ENCODE measurements at places on chromosomes 7 and 10.

- peak; percentile 20 for DNase-seq
Observed at GRCh38 chr10:14282276-14282675, 48.4 kb downstream of the FRMD4A start.

DNA sequence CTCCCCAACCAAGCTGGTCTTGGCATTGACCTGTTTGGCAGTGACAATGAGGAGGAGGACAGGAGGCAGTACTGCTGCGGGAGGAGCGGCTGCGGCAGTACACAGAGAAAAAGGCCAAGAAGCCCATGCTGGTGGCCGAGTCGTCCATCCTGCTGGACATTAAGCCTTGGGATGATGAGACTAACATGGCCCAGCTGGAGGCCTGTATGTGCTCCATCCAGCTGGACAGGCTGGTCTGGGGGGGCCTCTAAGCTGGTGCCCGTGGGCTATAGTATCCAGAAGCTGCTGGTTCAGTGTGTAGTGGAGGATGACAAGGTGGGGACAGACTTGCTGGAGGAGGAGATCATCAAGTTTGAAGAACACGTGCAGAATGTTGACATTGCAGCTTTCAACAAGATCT is 39.1 kb upstream of the ZNF273 start:
- DNase-seq, result no peak

- DNase-seq, result peak; percentile 84
Observed at GRCh38 chr10:114708717-114709335, 50.8 kb upstream of the ABLIM1 start.

DNA sequence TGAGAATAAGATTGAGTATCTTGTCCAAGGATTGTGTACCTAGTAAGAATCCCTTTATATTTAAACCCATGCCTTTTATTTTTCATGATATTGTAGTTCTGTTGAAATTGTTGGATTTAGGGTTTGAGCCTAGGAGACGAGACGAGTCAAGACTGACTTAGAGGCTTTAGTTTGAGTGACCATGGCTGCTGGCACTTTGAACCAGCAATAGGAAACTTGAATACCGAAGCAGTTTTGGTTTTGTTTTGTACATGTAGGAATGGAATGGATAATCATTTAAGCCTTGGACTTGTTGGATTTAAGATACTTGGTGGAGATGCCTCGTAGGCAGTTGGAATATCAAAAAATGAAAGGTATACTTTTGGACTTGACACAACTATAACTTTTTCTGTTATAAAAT is 229.0 kb downstream of the BICC1 start:
- no peak for DNase-seq

DNA sequence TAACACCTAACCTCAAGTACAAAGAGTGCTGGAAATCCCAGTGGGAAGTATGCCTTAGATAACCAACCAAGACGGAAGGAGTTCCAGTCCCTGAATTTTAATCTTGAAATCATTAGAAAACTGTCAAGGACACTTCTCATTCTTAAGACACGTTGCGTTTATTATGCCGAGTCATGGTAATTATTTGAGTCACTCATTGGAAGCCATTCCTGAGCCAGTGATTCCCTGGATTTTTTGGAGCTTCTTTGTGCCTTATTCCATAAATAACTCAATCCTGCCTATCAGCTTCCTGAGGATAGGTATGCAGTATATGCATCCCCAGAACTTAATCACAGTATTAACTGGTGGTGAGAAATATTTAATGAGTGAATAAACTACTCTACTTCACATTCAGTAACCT is 77.4 kb downstream of the PPP1R17 start:
- DNase-seq, result no peak

DNA sequence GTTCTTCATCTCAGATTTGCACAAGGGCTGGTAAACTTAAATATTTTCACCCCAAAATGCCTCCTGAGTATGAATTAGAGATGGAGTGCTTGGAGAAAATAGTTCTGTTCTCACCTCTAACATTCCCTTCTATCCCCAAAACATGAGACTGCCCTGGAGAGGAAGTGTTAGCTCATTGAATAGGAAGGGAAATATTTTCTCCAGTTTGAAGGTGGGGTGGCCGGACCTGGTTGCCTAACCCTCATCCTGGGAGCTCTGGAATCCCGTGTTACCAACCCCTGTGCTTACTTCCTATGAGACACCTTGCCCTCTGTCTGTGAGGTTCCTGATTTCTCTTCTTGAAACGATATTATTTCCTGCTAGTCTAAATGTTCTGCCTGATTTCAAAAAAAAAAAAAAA is 779 bp downstream of the IFIT2 start:
- DNase-seq, result no peak

DNA sequence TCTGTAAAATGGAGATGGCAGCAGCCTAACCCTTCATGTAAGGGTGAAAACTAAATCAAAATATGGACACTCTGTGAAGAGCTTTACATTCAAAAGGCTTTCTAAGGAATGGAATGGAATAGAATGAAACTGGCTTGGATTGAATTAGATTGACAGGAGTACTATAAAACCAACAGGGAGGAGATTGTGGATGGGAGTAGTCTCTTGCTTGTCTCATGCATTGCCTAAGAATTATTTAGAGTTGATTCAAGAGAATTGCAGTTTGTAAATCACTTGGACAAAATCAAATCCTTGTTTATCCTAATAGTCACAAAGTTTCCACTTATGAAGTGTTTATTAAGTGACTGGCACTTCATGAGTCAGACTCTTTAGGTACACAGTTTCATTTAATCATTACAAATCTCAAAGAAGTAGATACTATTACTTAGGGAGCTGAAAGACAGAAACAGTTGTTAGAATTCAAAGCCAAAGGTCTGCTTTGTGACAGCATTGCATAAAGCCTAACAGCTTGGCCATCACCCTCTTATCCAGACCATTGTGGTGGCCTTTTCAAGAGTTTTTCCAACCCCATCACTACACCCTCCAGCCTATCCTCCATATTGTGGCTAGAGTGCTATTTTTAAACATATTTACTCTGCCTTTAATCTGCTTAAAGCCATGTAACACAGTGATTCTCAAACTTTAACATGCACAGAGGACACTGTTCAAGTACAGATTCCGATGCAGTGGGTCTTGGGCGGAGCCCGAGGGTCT is 91.9 kb upstream of the GHITM start:
- no peak for DNase-seq

DNA sequence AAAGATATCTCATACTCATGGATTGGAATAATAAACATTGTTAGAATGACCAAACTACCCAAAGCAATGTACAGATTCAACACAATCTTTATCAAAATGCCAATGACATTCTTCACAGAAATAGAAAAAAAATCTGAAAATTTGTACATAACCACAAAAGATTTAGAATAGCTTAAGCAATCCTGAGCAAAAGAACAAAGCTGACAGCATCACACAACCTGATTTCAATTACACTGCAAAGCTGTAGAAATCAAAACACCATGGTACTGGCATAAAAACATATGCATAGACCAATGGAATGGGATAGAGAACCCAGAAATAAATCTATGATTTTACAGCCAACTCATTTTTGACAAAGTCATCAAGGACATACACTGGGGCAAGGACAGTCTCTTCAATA is 130.0 kb upstream of the TMEM72 start:
- no peak for DNase-seq

DNA sequence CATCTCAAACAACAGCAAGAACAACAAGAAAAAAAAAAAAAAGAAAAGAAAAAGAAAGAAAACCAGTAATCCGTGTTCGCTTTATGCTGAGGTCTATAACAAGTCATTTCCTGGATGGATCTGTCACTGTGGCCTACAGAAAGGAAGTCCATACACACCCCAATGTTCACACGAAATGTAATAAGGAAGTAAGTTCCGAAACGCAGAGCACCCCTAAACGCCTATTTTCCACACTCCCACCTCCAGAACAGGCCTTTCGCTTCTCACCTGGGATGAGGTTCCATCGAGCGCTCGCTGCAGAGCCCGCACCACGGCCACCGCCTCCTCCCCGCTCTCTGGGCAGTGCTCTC is 735 bp downstream of the ZNF394 start:
- no peak for DNase-seq

DNA sequence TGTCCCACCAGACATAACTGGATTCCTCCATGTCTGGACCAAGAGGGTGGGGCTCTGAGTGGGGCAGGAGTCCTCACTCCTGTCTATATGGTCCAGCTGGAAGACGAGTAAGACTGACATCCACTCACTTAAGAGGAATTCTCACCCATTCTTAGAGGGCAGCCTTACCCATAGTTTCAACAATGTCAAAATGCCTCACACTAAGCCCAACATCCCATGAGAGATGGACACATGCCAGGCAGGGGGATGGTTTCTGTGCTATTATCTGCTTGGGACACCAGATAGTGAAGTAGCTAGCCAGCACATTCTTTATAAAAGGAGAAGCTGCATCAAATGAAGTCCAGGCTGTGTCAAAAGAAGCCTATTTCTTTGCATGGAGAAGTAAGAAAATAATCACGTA is 4.7 kb upstream of the LANCL2 start:
- DNase-seq, result no peak

GRCh38 chr10:64158551-64158950 is 637.4 kb downstream of the REEP3 start:
- DNase-seq, result no peak

DNA sequence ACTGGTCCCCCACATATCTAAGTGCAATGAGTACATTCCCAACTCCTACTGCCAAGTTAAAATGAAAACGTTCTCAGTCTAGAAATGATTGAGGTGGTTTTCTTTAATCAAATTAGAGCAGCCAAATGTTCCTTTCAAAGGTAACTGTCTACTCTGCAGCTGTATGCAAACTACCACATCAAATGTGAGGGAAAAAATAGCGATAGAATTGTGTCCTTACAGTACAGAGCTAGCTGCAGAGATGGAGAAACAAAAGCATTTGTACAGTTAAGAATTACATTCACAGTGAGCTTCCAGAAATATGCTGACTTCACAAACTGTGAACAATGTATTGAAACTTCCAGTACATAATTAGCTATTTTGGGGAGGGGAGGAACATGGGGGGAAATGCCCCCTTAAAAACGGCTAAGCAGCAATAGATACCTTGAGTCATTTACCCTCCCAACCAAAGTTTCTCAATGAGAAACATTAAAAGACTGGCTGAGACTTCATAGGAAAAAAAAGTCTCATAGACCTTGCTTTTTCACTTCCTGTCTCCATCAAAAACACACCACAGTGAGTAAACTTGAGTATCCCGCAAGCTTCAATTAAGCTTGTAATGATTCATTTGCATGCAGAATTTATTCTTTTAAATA is 22.9 kb downstream of the CDK6 start:
- no peak for DNase-seq

- no peak for DNase-seq
Observed at GRCh38 chr7:21077602-21078001, 290.9 kb upstream of the SP8 start.

GRCh38 chr7:20312562-20312961 is 18.1 kb upstream of the ITGB8 start:
- DNase-seq, result no peak

- DNase-seq, result no peak
Observed at GRCh38 chr7:116734710-116735109, 62.7 kb downstream of the MET start.

GRCh38 chr7:95330204-95330960 is 6.0 kb upstream of the PON1 start:
- DNase-seq, result no peak

DNA sequence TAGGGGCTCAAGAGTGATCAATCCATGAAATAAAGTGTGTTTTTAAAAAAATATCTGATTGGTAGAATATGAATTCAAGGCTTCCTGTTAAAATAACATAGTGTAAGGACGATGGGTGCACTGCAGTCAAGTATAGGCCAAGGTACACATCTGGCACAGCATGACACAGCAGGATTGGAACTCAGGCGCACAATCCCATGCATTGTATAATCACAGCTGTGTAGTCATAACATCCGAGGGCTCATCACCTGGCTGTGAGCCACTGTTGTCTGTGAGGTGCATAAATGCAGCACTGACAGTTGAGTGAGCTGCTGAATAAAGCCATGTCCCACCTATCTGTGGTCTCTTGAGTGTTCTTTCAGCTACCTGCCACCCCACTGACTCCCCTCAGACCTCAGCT is 142.3 kb upstream of the HPS1 start:
- no peak for DNase-seq

DNA sequence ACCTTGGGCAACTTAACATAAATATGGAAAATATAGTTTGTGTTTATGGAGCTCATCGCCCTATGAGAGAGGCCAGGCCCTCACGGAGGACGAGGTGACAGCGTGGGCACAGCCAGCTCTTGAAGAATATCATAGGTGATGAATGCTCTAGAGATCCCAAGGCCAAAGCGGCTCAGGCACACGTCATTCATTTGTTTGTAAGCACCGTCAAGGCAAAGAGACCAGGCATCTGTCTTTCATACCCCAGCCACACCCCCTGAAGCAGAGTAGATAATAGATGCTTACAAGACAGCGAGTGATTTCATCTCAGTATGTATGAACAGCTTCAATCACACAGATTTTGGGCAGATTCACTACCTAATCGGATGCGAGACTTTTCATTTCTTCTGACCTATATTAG is 242.1 kb upstream of the C7orf33 start:
- no peak for DNase-seq

GRCh38 chr10:69994262-69994661 is 58.4 kb upstream of the MACROH2A2 start:
- no peak for DNase-seq

- DNase-seq, result no peak
Observed at GRCh38 chr7:38833329-38833728, 75.7 kb downstream of the VPS41 start.

DNA sequence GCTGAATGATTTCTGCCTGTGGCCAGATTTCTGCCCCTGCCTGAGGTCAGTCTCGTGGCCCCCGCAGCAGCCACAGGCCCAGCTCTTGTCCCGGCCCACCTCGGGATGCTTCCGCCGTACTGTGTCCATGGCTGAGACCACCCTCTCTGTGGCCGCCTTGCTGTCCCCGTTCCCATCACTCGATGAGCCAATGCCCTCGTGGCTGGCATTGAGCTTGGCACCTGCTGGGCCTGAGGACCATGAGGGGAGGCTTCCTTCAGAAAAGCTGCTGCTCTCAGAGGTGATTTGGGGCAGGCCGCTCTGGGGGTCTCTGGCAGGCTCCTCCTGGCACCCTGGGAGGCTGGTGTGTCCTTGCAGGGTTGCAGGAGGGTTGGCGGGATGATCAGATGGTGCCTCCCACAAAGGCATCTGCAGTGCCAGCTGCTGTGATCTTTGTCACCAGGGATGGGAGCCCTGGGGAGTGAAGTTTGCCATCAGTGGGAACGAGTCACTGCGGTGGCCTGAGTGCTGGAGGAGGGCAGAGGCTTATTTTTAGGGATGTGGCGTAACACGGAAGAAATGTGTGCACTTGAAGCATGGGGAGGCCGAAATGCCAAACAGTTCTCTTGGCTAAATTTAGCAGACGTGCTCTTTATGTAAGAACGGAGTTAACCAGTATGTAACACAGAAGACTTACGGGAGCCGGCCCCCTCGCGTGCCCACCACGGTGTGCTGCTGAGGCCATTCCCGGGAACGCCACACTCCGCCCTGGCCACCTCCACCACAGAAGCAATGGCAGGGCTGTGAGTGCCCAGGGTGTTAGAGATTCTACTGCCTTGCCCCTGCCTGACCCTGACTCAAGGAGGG is 47.7 kb downstream of the VIPR2 start:
- DNase-seq, result no peak

GRCh38 chr10:1670541-1671365 is 66.6 kb downstream of the ADARB2 start:
- no peak for DNase-seq
